NCI-H2107 (cell line): ENCODE measurements at places on chromosomes 16 and 17.
A peak's percentile ranks its signal among the peaks of the same experiment; 100 is the strongest.

DNA sequence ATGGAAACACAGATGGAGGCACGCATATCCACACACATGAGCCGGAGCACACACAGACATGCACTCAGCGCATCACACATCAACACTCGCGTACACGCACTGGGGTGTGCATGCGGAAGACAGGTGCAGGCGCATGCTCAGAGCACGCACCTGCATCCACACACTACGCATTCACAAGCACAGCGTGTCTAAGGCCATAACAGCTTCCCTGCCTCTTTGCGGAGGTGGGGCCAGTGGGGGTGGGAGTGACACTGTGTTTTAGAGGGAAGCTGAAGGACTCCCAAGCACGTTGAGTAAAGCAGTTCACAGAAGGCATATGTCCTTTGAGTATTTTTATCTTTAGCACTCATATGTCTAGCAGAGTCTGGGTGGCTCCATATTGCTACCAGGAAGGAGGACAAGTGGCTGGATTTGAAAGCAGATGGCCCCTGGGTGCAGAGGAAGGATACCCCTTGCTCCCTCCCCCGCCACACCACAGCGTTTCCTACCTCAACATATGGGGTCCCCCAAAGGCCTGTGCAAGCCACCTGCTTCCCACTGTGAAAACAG, 68.6 kb upstream of the TOB1 start:
- DNase-seq = no peak

DNA sequence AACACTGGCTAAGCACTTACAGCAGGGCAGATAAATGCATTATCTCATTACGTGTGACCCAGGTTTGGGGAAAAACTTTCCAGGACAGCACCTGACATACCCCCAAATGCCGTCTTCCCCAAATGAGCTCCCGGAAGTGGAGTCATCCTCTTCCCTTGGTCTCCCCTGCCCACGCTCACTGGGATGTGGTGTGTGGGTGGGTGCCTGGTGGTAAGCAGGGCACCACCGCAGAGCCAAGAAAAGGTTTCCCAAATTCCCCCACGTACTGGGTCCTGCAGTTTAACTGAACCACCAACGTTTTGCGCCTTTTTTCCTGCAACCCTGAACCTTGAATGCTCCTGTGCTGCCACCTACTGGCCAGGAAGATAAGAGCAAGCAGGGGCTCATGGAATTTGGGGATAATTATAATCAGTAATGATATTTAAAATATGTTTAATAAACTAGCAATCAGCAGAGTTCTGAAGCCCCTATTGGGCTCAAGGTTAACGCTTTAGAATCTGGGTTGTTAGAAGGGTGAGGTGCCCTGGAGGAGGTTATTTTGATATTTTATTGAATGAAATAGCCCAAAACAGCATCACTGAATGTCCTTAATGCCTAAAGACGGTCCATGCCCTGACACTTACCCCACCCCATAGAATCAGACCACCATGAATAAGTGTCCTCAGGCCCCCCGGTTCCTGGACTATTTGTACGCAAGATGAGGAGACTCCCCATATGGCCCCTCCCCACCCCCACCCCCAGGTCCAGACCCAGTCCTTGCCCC, 8.0 kb downstream of the SPPL2C start:
- peak; percentile 71 for DNase-seq

DNA sequence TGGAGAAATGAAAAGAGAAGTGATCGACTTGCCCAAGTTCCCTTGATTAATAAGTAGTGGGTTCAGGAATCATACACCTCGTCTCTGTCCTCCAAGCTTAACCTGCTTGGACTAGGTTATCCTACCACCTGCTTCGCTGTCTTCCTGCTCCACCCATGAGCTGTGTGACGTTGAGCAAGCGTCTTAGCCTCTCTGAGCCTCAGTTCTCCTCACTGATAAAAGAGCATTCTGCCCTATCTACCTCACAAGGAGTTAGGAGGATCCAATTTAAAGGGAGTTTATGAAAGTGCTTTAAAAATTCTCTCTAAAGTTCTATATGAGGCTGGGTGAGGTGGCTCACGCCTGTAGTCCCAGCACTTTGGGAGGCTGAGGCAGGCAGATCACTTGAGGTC, 9.5 kb upstream of the BHLHA9 start:
- no peak for DNase-seq

- no peak for DNase-seq
Measured at GRCh38 chr16:7834771-7835431, 502.3 kb downstream of the RBFOX1 start.

- DNase-seq = no peak
Measured at GRCh38 chr16:53844804-53845203, 140.8 kb downstream of the FTO start.

GRCh38 chr17:1109606-1110540, 69.9 kb downstream of the ABR start:
- no peak for DNase-seq

- DNase-seq = no peak
Measured at GRCh38 chr16:50696575-50697420, 3.4 kb downstream of the NOD2 start.

GRCh38 chr17:40175928-40176753, 1.1 kb upstream of the RAPGEFL1 start:
- DNase-seq = no peak

GRCh38 chr16:87855852-87856715, 13.2 kb downstream of the SLC7A5 start:
- DNase-seq = no peak

DNA sequence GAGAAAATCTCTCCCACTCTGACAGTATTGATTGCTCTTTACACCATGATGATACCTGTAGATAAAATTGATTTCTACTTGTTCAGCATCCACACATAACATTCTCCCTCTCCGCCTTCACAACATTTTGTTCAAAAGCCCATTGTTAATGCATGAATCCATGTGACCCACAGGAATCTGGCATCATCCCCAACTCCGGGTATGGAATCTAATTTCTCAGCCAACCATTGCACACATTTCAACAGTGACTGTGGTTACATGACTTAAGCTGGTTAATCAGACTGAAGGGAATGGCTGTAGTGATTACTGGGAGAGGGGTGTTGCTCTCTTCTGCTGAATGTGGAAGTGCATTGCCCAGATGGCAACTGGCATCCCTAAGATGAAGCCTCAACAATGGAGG, 161.4 kb upstream of the C16orf82 start:
- DNase-seq = no peak

GRCh38 chr16:2178321-2179106, 17.9 kb downstream of the CASKIN1 start:
- no peak for DNase-seq

- DNase-seq = no peak
Measured at GRCh38 chr17:78372841-78373240, 5.6 kb upstream of the PGS1 start.

- no peak for DNase-seq
Measured at GRCh38 chr17:70919241-70919640, 749.9 kb downstream of the KCNJ2 start.

DNA sequence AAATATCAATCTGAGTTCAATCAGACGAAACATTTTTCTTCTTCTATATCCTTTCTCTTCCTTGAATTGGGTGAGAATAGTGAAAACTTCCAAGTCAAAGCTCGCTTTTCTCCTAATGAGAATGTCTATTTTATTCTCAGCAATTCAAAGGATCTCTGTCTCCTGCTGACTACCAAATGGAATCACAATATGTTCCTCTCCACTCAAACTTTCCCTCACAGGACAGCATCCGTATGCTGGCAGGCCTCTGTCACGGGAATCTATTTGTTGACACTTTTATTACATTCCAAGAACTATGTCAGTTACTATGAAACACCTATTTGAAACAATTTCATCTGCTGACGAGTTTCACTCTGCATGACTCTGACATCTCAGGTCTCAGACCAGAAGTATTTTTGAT, 1196.6 kb downstream of the CDH11 start:
- DNase-seq = no peak

DNA sequence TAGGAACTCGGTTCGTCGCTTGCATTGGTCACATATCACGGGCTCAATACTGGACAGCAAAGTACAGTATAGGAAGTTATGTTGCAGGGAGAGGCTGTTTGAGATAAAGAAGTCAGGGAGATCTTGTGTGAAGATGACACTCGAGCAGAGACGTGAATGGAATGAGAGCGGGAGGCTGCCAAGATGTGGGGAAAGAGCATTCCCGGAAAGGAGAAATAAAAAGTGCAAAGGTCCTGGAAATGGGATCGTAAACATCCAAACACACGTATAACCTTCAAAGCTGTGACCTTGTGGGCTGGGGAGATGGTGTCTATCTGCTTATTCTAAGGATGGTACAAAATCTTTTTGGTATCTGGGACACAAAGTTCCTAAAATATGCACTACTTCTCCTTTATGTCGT, 43.0 kb upstream of the MYOCD start:
- DNase-seq = no peak

- no peak for DNase-seq
Measured at GRCh38 chr17:66791347-66791746, 43.6 kb upstream of the CACNG5 start.

- no peak for DNase-seq
Measured at GRCh38 chr16:86747761-86748160, 169.4 kb downstream of the FOXL1 start.

DNA sequence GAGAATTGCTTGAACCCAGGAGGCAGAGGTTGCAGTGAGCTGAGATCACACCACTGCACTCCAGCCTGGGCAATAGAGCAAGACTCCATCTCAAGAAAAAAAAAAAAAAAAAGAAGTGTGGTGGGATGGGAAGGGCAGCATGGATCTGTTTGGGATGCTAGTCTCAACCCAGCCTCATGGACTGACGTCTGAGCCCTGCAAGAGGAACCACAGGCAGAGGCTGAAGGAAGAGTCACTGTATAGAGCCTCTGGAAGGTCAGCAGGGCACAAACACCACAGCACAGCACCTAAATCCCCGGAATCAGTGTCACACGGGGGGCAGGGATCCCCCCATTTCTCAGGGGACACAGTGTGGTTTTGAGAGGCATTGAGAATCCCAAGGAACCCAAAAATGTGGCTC, 10.9 kb upstream of the CXCL16 start:
- DNase-seq = no peak

GRCh38 chr16:65083164-65083857, 38.6 kb downstream of the CDH11 start:
- DNase-seq = no peak

GRCh38 chr16:31250782-31251384, 8.9 kb upstream of the ITGAM start:
- no peak for DNase-seq

- no peak for DNase-seq
Measured at GRCh38 chr16:1430214-1430758, 592 bp upstream of the PERCC1 start.

GRCh38 chr17:10087355-10087754, 111.1 kb downstream of the GAS7 start:
- DNase-seq = no peak

- no peak for DNase-seq
Measured at GRCh38 chr17:9256751-9257629, 235.7 kb downstream of the NTN1 start.

DNA sequence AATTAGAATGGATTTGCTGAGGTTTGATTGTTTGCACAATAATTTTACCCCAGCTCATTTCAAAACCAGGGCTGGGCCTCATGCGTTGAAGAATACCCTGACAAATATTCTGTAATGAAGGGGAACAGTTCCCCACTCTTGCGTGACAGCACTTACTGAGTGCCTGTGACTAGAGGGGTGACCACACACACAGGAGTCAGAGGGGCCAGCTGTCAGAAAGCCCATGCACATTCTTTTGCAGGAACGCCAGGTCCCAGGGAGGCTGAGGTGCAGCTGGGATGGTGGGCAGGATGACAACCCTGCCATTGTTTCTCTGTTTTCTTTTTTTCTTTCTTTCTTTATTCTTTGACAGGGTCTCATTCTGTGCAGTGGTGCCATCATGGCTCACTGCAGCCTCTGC, 44.6 kb downstream of the SMPD3 start:
- no peak for DNase-seq

DNA sequence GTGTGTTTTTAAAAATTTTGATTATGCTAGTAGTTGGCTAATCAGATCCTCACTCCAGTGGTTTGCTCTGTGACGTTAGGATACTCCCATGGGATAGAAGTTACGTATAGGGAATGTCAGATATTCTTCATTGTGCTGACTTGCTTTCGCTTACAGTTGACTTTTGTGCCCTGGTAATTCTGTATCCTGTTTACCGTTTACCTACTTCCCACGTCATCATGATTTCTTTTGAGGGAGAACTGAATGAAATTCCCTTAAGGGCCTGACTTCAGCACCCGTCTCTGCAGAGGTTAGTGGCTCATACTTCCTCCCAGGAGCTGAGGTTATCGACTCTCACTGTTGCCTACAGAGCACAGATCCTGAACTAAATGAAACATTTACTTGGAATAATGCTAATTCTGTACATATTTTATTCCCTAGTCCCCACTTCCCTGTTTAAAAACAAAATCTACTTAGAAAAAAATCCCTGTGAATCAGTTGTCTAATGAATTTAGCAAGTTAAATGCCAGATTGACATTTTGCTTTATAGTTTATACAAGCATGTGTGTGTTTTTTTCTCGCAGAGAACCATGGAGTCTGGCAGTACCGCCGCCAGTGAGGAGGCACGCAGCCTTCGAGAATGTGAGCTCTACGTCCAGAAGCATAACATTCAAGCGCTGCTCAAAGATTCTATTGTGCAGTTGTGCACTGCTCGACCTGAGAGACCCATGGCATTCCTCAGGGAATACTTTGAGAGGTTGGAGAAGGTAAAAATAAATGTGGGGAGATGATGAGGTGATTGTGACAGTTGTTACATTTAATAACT, 2.8 kb downstream of the PRKAR1A start:
- no peak for DNase-seq

DNA sequence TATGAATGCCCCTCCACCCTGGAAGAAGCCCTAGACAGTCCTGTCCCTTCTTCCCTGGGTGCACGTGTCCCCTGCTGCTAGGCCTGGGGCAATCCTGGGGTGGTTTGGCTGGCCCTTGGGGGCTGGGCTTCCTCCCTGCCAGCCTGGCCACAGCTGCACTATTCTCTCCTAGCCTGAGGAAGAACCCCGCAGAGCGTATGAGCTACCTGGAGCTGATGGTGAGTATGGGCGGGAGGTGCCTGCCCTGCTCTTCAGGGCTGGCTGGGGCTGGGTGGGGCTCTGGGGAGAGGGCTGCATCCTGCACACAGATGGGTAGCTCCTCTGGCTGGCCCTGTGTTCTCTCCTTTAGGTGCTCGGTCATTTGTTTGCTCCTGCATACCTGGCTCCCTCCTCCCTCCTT, 28.8 kb downstream of the MAP2K3 start:
- DNase-seq = no peak

- peak; percentile 46 for DNase-seq
Measured at GRCh38 chr16:55711959-55712876, 56.4 kb downstream of the SLC6A2 start.
